GM12891 (cell line): ENCODE measurements at places on chromosomes 13 and 19.

GRCh38 chr19:11780431-11781020, 13.7 kb downstream of the ZNF441 start:
- no peak for DNase-seq

GRCh38 chr19:15378534-15379082, 979 bp downstream of the AKAP8 start:
- DNase-seq, result peak; percentile 63

- no peak for DNase-seq
Observed at GRCh38 chr13:33188093-33188882, 97.3 kb downstream of the STARD13 start.

- DNase-seq, result peak; percentile 52
Observed at GRCh38 chr19:16366433-16367260, 42.0 kb downstream of the KLF2 start.

- no peak for DNase-seq
Observed at GRCh38 chr19:49362048-49362928, at the start of gene TEAD2. Gene TEAD2, minus strand, starts transcription at chr19:49362416. Its CDS starts 2,341 bp downstream, at chr19:49360075.

- DNase-seq, result no peak
Observed at GRCh38 chr19:46878613-46879375, 18.0 kb downstream of the ARHGAP35 start.

DNA sequence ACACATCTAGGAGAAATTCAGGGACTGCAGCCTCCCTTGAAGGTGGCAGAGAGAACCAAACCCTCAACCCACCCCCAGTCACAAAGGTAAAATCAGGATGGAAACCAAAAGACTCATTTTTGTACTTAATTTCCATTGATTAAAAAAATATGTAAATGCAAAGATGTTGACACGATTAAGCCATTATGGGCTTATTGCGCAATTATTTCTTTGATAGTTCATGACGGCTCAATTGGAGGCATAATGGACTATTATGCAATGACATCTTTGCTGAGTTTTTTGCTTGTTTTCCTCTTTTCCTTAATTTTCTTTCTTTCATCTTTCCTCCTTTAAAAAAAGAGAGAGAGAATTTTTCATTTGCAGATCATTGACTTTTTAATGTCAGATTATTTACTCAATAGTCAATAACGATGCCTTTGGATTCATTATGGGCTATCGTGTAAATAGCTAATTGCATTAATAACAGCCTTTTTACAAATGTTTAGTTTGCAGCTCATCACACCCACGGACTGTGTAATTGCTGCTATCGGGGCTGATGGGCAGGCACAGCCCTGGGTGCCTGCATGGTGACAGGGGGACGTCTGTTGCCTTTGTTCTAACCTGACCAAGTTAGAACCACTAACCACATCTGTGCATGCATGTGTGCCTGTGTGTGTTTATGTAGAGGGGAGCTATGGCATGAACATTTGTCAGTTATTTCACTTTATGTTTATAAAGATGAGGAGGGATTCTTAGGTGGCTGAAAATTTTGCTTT, 482.4 kb upstream of the TSHZ3 start:
- no peak for DNase-seq

GRCh38 chr13:51645154-51645650, 60.9 kb downstream of the WDFY2 start:
- no peak for DNase-seq

DNA sequence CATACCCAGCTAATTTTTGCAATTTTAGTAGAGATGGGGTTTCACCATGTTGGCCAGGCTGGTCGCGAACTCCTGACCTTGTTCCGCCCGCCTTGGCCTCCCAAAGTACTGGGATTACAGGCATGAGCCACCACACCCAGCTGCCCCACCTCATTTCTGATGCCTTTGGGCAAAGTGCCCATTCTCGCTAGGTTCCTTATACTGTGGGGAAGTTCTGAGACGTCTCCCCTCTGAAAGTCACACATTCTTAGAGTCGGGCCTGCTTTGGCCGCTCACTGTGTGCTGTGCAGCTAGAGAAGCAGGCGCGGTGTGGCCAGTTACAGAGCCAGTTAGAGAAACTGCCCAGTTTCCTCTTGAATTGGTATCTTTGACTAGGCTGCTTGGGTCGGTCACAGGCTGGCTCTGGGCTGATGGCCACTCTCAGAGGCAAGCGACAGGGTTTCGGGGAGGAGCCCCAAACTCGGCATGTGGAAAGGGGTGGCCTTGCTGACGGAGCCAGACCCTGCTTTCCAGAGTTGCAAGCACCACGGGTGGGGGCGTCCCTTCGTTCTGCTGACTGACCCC, 18.0 kb downstream of the PRAM1 start:
- DNase-seq, result no peak

DNA sequence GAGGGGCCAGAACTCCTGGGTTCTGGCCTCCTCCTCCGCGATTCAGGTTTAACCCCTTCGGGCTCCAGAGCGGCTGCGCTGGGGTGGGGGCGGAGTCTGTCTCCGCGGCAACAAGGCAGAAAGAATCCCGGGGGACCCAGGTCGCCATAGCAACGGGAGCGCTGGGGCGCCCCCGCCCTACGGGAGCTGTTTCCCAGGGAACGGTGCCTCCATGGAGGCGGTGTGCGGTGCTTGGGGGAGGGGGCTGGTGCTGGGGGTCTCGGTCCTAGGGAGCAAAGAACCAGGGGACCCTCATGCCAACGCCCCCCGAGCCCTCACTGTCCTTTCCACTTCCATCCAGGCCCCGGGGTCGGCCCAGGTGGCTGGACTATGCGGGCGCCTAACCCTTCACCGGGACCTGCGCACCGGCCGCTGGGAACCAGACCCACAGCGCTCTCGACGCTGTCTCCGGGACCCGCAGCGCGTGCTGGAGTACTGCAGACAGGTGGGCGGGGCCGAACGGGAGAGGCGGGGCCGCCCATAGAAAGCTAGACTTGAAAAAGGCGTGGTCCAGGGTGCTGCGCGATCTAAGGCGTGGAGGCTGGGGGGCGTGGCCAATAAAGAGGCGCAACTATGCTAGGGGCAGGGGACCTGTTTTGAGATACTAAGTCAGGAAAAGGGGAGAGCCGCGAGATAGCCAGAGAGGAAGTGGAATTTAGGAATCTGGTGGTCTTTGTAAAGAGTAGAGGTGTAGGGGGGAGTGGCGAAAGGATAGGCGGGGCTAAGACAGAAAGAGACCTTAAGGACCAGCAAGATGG, 1.2 kb downstream of the APLP1 start:
- peak; percentile 87 for DNase-seq

DNA sequence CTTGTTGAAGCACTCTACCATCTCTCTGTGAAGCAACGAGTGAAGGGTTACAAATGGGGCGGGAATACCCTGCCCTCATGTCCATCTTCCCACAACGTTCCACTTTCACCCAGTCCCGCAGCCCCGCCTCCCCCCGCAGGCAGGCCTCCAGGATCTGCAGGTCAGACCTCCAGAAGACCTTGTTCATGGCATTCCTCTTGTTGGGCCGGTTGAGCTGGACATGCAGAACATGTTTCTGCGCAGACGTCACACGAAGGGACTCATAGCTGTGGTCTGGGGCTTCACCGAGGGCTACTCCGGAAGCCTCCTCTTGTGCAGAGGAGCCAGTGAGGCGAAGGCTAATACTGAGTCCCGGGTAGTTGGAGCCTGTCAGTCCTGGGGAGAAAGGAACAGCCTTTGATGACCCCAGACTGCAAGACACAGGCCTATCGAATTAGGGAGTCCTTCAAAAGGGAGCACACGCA, 420 bp downstream of the ECH1 start:
- DNase-seq, result no peak

- DNase-seq, result no peak
Observed at GRCh38 chr13:97573011-97573410, 139.0 kb downstream of the RAP2A start.

DNA sequence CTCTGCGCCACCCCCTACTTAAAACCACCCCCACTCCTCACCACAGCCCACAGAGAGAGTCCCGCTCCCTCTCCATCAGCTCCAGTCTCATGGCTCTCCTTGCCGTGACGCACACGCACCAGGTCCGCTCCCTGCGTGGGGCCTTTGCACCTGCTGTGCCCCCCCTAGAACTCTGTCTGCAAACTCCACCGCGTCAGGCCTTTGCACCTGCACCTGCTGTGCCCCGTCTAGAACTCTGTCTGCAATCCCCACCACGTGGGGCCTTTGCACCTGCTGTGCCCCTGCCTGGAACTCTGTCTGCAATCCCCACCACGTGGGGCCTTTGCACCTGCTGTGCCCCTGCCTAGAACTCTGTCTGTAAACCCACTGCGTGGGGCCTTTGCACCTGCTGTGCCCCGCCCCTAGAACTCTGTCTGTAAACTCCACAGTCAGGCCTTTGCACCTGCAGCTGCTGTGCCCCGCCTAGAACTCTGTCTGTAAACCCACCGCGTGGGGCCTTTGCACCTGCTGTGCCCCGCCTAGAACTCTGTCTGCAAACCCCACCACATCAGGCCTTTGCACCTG, 4.2 kb downstream of the SHC2 start:
- no peak for DNase-seq

GRCh38 chr13:25421612-25422011, 49.8 kb downstream of the ATP8A2 start:
- DNase-seq, result no peak

- no peak for DNase-seq
Observed at GRCh38 chr13:97120976-97121375, 101.2 kb upstream of the MBNL2 start.

GRCh38 chr13:41565216-41565615, 107.9 kb downstream of the RGCC start:
- no peak for DNase-seq

GRCh38 chr13:59416561-59416960, 747.2 kb downstream of the DIAPH3 start:
- no peak for DNase-seq

- no peak for DNase-seq
Observed at GRCh38 chr13:31818236-31818635, 78.9 kb downstream of the RXFP2 start.

GRCh38 chr19:44644402-44645016, 799 bp downstream of the PVR start:
- DNase-seq, result peak; percentile 35

DNA sequence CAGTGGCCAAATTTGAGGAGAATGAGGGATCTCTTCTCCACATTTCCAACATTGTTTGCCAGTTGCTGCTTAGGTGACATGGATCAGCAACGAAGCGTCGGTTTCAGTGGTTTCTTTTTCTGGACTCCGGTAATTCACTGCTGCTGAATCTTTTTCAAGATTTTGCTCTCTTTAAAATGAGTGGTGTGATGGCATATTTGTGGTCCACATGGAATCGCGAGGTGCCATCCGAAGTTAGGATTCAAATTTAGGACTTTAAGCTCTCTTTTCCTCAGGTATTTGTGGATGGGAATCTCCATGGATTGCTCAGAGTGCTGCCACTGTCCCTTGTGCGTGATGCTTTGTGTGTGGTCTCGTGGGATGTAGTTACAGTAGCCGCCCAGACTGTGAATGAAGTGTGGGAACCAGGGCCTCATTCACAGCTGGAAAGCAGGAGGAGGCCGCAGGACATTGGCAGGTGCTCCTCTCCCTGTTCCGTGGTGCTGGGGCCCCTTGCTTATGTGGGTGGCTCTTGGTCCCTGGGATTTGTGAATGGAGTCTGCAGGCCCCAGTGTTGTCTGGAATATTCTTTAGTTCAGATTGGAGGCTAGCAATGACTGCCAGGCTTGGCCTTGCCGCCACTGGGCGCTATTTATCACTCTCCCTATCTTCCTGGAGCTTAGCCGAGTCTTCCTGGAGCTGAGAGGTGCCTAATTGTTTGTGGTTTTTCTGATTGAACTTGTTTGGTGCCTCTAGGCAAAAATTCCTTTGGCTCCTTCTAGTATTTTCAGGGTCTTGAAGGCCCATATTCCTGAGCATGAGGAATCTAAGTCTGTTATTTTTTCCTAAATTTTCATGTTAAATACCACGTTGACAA, 1.5 kb downstream of the ILF3 start:
- DNase-seq, result no peak

GRCh38 chr13:114311387-114311786, 2.9 kb upstream of the CHAMP1 start:
- DNase-seq, result no peak

DNA sequence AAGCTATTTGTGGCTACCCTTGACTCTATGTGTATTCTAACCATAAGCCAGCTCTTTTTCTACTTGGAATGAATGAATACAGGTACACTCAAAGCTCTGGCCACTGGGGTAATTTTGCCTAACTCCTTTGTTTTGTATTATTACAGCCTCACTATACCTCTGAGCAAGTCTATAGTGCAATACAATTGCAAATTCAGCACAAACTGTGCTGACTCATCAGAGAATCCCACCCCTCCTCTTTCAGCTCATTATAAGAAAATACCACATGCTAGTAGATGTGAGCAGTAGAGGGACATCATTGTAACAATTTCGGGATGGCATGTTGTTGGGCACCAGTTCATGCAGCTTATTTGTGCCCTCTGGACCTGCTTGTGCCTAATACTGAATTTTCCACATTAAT, 1382.2 kb downstream of the SLITRK5 start:
- DNase-seq, result no peak

DNA sequence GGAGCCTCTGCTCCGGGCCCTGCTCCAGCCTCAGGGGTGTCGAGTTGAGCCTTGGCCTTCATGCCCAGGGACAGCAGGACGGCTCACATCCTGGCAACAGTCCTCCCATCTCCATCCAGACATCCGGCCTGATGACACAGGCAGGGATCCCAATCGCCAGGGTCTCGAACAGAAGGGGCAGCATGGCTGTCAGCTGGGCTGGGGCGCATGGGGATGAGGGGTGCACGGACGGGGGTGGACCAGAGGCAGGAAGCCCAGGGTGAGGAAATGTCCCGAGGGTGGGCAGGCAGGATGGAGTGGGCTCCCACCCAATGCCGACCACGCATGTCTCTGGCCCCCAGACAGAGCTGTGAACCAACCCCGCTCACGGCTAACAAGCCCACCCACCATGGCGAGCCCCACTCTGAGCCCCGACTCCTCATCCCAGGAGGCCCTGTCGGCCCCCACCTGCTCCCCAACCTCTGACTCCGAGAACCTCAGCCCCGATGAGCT, 16.2 kb downstream of the EVI5L start:
- no peak for DNase-seq

DNA sequence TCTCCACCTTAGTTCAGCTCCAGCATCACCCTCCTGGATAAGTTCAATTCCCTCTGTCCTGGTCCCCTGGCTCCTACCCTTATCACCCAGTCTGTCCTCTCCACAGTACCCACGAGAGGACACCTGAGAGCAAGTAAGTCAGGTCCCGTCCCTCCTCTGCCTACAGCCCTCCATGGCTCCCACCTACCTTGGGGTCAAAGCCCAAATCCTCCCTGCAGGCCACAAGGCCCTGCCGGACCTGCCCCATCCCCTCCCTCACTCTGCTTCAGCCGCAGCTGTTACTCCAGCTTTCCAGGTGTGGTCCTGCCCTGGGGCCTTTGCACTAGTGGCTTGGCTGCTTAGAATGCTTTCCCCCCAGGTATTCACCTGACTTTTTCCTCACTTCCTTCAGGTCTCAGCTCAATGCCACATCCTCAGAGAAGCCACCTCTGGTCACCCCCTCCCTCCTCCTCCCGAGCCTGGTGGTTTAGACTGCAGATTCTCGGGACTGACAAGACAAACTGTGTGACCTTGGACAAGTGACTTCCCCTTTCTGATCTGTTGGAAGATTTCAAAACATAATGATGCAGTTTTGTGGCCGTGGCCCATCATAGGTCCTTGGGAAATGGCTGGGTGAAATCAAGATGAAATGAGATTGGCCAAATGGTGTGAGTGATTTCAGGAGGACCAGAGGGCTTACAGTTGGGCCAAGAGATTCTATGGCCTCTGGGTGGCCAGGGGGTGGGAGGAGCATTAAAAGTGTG, 3.6 kb downstream of the TUBB4A start:
- no peak for DNase-seq

- DNase-seq, result no peak
Observed at GRCh38 chr19:30357580-30357954, 14.6 kb upstream of the ZNF536 start.
